Posterior vena cava (tissue), 2 donors: ENCODE measurements at places on chromosomes 12 and 14.

GRCh38 chr14:20435582-20436362, at the start of gene KLHL33:
Gene KLHL33 (minus strand): TSS chr14:20436166. CDS start chr14:20435811, 355 bp downstream.
- DNase-seq: no peak

DNA sequence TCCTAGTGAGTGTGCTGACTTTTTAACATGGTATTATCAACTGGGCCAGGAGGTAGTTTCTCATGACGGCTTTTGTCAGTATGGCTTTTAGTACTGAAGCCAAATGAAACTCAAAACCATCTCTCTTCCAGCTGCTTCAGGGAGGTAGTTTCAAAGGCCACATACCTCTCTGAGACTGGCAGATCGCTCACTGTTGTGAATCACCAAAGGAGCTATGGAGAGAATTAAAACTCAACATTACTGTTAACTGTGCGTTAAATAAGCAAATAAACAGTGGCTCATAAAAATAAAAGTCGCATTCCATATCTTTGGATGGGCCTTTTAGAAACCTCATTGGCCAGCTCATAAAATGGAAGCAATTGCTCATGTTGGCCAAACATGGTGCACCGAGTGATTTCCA, 141.1 kb downstream of the HMGA2 start:
- DNase-seq: no peak

GRCh38 chr14:94384342-94384741, 4.1 kb downstream of the SERPINA1 start:
- DNase-seq: no peak

DNA sequence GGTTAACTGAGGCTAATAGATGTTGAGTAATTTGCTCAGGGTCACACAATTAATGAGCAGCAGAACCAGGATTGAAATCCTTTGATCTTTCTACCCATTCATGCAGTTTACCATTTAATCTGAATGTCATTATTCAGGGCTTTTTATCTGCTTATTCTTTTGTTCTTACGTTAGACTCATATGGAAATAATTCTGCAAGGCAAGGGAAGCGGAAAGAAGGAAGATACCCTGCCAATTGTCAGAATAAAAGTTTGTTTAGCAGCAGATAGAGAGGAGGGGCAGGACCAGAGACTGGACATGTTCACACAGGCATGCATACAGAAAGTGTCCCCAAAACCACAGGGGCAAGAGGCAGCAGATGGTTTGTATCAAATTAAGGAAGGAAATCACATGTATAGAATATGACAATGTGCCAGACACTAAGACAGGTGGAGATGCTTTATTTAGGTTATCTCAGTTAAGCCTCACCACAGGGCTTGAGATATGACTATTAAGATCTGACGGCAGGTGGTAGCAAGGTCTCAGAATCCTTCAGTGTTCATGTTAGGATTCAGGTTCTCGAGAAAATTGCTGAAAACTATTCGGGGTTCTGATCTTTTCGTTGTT, 29.8 kb downstream of the BRMS1L start:
- DNase-seq: no peak

GRCh38 chr12:109087250-109087649, 6.0 kb downstream of the ALKBH2 start:
- no peak for DNase-seq

DNA sequence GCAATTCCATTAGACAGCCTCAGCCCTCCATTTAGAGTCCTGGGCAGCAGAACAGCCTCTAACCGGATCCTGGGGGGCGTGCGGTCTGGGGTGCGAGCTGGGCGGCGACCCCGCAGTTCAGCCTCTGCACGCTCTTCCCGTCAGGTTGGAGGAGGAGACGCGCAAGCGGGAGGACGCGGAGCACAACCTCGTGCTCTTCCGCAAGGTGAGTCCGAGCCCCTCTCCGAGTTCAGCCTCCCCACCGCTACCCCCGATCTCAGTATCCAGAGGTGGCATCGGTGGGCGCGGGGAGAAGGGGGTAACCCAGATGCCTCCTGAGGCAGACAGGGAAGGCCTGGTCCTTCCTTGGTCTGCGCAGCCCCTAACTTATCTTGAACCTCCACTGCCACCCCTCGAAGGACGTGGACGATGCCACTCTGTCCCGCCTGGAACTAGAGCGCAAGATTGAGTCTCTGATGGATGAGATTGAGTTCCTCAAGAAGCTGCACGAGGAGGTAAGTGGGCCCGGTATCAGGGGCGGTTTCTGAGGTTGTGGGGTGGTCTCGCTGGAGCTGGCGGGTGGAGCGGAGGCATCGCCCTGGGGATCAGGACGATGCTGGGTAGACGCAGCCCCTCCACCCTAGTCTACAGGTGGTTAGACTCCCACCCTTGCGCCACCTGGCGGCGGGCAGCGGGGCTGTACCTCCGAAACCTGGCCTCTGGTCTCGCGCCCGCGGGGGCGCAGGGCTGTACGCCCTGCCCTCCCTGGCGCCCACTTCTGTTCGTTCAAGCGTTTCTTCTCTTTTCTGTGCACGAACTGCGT, 1.3 kb downstream of the PRPH start:
- peak; percentile 82 for DNase-seq
